ENCODE measurements at places on chromosomes 5 and 9.

GRCh38 chr5:116574367-116575325, at the start of gene SEMA6A:
Gene SEMA6A, minus strand, starts transcription at chr5:116574823. Its CDS starts 69,879 bp downstream, at chr5:116504944.
- peak; percentile 96 for DNase-seq

DNA sequence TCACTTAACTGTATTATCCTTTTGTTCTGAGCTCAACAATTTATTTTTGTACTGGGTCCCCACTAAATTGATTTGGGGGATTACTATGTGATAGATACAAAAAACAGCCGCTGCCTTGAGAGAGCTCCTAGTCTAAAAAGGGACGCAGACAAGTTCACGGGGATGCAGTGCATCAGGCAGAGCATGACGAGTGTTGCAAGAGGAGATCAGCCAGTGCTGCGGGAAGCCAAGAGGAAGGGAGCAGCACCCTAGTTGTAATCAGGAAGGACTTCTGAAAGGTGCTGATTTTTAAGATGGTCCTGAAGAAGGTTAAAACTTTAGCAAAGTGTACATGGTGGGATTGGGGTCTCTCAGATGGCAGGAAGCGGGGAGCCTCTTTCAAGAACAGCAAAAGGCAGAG, 15.8 kb downstream of the GALNT10 start:
- DNase-seq = no peak

DNA sequence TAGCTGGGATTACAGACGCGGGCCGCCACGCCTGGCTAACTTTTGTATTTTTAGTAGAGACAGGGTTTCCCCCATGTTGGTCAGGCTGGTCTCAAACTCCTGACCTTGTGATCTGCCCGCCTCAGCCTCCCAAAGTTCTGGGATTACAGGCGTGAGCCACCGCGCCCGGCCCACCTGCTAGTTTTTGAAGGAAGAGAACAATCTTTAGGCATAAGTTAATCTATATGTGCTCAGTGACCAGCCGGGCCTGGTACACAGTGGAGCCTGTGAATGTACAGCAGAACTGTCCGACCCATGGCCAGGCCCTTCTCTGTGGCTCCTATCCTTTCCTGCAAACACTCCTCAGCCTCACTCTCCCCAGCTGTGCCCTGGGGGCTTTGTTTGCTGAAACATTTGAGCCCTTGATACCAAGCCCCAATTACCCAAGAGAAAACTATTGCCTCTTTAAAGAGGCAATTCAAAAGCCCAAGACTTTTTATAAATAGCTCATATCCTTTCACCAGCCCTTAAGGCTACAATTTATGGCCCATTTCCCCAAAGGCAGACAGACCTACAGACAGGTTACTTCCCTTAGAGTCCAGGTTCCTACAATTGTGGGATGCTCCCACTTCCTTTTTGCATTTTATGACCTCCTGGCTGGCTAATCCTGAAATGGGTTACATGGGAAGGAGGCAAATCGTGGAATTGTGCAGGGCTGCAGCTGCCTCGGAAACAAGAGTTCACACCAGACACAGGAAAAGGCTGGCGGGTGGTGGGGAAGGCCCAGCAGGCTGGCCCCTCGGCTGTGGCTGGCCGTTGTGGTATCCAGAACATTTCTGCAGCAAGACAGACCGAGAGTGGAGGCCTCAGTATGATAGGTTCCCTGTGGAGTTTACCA, 37.5 kb downstream of the SPRY4 start:
- DNase-seq = no peak

DNA sequence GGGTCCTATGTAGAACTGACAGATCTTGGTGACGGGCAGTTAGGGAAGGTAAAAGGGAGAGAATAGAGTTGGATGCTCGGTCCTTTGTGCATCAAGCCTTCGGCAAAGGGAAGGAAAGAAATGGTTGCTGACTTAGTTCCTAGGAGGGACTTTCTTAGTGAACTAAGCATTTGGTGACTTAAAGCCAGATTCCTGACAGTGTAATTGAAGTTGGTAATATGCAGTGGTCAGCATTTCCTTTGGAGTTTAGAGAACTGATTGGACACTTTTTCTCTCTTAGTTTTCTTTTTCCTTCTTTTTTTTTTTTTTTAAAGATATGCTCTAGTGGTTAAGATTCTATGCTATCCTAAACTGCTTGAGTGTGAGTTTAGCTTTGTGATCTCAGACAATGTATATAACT, 2.3 kb downstream of the CLTA start:
- DNase-seq = no peak

GRCh38 chr5:19532936-19533335, 455.1 kb downstream of the CDH18 start:
- no peak for DNase-seq

DNA sequence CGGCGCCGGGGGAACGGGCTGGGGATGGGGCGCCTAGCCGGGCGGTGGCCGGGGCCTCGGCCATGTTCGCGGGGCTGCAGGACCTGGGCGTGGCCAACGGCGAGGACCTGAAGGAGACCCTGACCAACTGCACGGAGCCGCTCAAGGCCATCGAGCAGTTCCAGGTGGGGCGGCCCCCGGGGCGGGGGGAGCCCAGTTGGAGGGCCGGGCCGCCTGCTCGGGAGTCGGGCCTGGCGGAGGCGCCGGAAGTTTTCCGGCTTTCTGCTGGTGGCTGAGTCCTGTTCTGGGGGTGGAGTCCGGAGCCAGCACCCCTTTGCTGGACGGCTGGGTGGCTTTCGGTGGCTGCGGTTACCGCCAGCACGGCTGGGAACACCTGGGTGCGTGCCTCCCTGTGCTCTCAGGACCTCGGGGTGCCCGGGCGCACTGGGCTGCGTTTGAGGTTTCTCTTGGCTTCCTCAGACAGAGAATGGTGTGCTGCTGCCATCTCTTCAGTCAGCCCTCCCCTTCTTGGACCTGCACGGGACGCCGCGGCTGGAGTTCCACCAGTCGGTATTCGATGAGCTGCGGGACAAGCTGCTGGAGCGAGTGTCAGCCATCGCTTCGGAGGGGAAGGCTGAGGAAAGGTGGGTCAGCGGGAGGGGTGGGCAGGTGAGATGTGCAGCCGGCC, 454 bp downstream of the NELFB start:
- peak; percentile 15 for DNase-seq

DNA sequence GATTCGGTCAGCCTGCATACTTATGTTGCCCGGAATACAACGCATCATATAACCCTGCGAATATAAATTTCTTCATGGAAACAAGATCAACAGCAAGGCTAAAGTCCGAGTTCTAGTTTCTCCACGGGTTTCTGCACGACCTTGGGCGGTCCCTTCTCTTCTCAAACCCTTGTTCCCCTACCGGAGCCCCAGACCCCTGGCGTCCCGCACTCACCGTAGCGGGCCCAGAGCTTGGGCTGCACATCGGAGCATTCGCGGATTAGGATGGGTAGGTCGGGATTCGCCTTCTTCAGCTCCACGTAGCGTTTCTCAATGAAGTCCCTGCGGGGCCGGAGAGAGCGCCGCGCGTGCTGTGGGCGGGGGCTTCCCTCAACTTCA, 399 bp downstream of the NDUFA2 start:
- DNase-seq = peak; percentile 29

GRCh38 chr5:444226-444625, 1.2 kb downstream of the EXOC3 start:
- no peak for DNase-seq

GRCh38 chr5:175800656-175801081, 70.7 kb upstream of the CPLX2 start:
- peak; percentile 47 for DNase-seq

DNA sequence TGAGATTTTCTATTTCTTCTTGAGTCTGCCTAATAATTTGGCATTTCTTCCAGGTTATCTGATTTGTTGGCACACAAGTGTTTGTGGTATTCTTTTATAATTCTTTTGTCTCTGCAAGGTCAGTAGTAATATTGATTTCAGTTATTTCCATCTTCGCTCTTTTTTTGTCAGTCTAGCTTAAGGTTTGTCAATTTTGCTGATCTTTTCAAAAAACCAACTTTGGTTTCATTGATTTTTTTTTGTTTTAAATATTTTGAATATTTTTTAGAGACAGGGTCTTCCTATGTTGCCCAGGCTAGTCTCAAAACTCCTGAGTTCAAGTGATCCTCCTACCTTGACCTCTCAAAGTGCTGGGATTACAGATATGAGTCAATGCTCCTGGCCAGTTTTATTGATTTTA, 162.8 kb downstream of the BARX1 start:
- no peak for DNase-seq

DNA sequence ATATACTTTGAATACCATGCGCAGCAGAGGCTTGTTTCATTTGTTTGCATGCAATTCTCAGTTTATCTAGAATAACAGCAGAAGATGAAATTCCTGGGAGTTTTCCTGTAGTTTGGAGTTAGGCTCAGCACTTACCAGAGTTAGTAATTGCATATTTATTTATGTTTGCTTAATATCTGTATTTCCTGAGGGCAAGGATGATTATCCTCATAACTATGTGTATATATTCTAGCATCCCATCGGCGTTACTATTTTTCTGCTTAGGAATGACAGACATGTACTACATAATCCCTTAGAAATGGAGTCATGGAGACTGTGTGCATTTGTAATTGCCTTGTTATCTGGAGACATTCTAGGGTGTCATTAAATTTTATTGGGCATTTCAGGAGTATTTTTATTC, 1184.8 kb downstream of the DTWD2 start:
- DNase-seq = peak; percentile 23

GRCh38 chr9:136950656-136951276, 1.3 kb upstream of the LCN12 start:
- no peak for DNase-seq

DNA sequence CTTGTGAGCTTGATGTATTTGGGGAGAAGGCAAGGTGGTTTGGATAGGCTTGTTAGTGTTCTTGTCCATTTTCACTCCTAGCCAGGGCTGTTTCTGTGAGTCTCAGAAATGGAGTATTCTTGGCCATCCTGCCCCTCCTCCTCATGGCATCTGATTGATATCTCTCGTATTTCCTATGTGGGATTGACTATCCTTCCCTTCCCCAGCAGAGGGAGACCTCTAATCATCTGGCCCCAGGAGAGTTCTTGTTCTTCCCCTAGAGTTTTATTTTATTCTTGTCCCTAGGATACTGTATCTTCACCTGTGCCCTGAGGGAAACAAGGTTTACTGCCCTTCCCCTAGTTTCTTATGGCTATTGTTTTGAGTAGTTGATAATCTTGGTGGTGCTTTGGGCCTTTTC, 114.4 kb downstream of the VPS13A start:
- peak; percentile 61 for DNase-seq

DNA sequence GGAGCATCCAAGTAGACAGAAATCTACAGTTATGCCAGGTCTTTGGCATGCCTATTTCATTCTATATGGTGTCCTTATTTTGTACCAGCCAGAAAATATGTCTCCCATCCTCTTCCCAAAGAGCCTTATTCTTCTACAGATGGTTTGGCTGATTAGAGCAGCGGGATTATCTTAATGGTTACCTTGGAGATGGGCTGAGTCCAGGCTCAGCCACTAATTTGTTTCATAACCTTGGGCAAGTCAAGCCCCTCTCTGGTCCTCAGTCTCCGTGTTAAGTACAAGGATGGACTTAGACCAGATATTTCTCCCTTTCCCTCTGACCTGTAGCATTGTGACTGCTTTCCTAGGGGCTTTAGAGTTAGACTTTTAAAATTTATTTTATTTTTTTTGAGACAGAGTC, 11.1 kb upstream of the GLE1 start:
- DNase-seq = no peak

DNA sequence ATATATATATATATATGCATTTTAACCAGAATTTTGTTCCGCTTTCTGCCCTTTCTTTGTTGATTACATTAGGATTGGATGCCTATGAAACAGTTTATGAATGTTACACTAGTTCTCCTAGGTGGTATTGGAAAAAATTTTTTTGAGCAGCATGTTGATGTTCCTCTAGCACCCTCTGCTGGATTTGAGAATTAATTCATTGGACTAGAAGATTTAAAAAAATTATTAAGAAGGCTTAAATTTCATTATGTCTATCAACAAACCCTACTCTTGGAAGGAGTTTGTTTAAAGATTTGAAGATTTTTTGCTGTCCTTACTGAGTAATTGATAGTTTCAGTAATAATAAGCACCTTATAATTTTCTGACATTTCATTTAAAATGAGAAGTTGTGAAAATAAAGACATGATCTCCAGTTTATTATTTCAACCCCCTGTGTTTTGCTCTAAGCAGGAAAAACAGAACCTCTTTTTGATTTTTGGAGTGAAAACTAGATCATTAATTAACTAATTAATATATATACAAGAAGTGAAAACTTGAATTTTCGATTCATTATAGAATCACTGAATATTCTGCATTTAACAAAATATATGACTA, 89.6 kb downstream of the CCDC171 start:
- no peak for DNase-seq

DNA sequence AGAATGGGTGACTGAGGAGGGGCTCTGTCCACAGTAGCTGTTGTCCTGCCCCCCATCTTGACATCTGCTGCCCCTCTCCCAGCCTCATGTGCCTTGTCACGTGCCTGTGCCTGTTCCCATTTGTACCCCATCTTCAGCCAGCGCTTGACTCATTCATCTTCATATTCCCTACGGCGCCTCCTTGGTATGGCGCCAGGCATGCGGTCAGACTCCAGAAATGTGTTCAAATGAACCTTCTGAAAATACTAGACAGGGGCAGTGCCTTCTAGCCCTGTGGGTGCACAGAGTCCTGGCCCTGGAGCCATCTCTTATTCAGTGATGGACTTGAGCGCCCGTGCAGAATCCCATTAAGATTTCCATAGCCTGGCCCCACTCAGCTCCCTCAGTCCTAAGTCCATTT, 46.2 kb downstream of the CFAP77 start:
- DNase-seq = no peak

DNA sequence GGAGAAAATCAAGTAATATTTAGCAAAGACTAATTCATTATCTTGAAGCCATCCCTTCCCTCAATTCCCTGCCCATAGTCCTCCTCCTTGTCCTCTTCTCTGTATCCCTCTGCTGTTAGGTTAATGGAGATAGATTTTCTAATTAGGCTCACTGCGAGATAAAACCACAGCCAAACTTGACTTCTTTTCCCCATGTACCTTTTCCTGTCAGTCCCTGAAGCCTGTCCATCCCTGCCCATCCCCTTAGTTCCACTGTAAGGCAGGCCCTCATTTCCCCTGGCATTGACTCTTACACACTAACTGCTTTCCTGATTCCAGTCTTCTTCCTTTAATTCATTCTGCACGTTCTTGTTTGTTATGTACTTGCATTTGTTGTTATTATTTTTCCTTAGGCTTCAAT, 1.2 kb downstream of the TLR4 start:
- DNase-seq = no peak

DNA sequence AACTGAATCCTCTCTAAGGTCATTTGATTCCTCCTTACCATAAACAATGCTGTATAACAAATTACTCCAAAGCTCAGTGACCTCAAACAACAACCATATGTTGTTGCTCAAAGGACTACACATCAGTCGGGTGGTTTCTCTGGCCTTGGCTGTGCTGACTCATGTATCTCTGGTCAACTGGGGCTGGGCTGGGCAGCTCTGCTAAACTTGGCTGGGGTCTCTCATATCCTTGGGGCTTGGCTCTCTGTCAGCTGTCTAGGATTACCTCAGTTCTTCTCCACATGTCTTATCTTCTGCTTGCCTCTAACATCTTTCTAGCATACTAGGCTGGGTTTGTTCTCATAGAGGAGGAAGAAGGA, 86.4 kb downstream of the GALNT10 start:
- peak; percentile 90 for DNase-seq

- DNase-seq = no peak
Measured at GRCh38 chr5:41883243-41883642, 13.0 kb upstream of the OXCT1 start.

Data from foreskin fibroblast (primary cell).